ENCODE measurements at places on chromosomes 4 and X.

DNA sequence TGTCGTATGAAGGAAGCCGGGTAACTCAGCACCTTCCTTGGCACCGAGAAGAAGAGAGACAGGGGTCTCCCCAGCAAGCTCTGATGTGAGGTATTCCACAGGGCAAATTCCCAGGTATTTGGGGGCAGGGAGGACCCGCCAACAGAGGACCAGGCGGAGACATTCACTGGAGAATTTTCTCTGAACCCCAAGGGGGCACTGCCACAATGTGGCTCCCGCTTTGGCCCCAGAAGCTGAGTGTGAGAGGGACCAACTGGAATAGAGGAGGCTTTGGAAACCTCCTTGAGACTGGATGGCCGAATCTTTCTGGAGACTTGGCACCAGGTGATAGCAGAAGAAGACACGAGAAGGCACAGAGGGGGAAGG lies 735 bp upstream of the GABRE start:
- DNase-seq, result no peak

- no peak for DNase-seq
Observed at GRCh38 chr4:2608291-2608690, 71.8 kb downstream of the FAM193A start.

DNA sequence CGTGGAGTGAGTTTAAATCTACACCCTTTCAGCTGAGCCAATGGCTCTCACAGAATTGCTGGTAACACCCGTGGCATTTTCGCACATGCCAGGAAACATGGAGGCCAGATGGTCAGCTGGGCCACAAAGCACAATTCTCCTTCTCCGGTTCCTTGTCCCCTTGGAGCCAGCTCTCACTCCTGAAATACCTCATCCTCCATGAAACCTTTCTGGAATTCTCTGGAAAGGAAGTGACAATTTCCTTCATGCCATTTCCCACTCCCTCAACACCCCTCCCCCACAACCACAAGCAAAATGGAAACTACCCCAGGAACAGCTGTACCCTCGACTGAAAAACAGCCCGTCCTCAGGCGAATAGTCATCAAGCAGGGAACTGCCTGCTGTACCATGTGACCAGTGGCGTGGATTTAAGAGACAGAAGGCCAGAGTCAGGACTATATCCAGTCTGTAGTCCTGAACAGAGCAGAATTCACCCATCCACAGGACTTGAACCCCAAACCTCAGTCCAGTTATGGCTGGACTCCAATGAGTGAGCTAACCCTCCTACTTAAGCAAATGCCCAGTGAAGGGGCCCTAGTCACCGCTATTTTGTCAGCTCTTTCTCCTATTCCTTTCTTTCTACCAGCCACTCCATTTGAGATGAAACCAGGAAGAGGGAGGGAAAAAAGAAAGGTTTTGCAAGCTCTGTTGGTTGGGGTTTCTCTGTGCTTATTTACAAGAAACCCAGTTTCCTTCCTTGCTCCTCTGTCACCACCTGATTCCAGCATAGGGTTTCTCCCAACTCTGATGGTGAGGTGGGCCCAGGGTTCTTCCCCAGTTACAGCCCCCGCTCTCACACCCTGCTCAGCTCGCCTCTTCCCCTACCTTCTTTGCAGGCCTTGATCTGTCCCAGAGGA lies 24.5 kb downstream of the ELF4 start:
- no peak for DNase-seq

- DNase-seq, result no peak
Observed at GRCh38 chrX:133056341-133056740, 40.6 kb downstream of the USP26 start.

- peak; percentile 70 for DNase-seq
Observed at GRCh38 chr4:184096561-184097240, 121.0 kb downstream of the ENPP6 start.
